ENCODE measurements at places on chromosomes 7 and 10.

DNA sequence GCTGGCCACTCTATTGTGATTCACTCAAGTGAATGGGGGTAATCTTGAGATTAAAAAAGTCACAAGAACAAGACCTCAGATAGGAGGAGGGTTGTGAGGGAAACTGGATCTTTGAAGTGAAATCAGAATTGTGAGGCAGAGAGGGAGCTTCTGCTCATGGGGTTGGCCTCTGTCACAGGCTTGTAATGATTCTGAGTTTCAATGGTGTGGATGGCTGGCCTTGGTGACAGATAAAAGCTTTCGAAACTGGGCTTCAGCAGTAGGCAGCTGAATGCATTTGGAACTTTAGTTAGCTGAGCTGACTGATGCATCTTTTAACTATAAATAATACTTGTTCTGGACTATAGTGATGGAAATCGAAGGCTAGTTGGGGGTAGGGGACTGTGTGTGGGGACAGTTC is 12.2 kb downstream of the TAS2R60 start:
- no peak for DNase-seq

- DNase-seq, result no peak
These were observed 43.3 kb downstream of the NRAP start for GRCh38 chr10:113620511-113620910.

DNA sequence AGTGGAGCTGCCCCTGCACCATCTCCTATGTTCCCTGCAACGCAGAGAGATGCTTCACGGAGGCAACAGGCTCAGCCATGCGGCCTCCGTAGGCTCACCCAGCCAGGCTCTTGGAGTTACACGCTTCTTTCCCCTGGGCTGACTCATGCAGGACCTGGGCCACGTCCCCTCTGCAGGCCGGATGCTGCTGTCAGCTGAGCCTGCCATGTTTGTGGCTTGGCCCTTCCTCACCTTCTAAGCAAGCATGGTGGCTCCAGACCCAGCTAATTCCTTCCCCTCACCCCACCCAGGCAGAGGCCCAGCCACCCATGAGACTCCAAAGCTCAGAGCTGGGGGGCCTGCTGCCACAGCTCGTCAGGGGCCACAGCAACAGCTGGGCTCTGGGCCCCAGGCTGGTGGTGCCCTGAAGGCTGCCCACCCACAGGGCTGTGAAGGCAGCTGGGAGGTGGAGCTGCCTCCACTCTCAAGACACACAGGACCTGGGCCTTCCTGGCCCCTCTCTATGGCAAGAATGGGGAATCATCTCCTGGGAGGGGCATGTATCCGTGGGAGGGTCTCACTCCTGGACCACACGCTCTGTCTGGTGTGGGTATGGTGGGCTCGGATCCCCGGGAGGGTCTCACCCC is 219.6 kb downstream of the ELFN1 start:
- peak; percentile 72 for DNase-seq

DNA sequence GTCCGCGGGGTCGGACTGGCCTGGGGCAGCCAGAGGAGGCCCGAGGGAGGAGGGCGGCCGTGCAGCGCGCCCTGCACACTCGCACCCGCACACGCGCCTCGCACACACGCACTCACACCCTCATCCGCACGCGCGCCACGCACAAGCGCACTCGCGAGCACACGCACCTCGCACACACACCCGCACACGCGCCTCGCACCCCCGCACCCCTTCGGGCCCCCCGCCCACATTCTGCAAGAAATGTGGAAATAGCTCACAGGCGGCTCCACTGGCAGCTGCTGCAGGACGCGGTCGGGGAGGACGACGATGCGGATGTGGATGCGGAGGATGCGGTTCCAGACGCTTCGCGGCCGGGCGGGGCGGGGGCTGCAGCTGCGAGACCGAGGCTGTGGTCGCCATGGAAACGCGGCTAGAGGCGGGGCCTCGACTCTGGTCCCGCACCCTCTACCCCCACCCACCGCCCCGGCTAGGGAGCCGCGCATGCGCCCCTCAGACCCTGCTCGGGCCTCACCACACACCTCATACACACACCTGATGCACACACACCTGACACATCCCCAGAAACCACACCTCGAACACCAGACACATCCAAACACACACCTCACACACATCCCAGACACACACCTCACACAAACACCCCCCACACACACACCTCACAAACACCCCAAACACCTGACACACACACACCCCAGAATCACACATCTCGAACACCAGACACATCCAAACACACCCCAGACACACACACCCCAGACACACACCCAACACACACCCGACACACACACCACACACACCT is at the start of gene CALY:
TSS of gene CALY (minus strand) at position 320 of the 793 bp plus-strand sequence. CDS start 7,907 bp downstream, outside the sequence.
- DNase-seq, result no peak

DNA sequence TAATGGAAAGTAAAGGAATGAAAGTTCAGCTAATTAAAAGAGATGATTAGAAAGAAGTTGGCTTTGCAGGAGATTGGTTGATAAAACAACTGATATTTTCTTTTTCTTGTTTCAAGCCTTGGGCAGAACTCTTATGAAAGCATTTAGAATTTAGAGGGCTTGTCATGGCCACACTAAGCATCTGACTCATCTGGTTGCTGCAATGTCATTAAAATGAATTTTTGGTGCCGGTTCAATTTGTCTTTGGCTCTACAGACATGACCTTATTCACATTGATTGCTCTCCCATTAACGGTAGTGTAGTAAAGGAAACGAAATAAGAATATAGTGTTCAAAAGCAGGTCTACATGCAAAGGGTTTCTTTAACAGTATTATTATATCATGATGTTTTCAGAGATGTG is 1012.4 kb upstream of the C7orf33 start:
- DNase-seq, result peak; percentile 28

GRCh38 chr7:46432708-46433107 is 511.6 kb upstream of the IGFBP3 start:
- peak; percentile 92 for DNase-seq

- no peak for DNase-seq
These were observed 38.0 kb upstream of the INSYN2A start for GRCh38 chr10:127234306-127234800.

- DNase-seq, result peak; percentile 80
These were observed 75.2 kb downstream of the PARD3 start for GRCh38 chr10:34739915-34740314.

DNA sequence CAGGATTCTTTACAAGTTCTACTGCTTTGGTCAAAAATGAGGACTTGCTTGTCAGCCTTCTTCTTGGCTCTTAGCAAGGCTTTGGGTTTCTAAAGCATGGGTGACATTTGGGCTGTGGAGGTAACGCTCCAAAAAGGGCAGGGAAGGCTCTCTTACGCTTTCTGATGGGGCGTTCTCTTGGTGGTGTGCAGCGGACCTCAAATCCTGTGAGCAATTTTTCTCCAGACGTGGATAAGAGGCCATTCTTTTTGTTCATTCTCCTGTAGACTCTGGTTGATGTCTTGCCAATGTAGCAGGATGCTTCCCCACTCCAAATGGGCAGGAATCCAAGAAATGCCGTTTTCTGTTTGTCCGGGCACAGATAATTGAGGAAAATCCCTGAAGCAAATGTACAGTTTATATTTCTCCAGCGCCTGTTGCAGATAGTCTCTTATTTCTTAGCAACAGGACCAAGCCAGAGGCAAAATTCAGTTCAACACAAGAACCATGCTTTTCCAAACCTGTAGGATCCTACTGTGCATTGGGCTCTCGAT is 138.4 kb upstream of the NFE2L3 start:
- DNase-seq, result no peak

- no peak for DNase-seq
These were observed 129.9 kb downstream of the NOC3L start for GRCh38 chr10:94232711-94233383.

DNA sequence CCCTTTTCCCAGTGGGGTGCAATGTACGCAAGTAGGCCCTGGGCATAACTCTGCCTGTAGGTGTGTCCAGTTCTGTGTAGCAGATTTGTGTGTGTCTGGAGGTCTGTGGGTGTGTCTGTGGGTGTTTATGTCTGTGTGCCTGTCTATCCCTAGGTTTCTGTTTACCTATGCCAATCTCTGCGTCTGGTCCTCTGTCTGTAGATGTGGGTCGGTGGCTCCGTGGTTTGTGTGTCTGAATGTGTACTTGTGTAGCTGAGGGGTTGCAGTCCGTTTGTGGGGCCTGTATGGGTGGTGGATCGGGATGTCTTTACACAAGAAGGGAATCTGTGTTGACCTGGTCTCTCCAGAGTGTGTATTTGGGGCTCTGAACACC is 932 bp downstream of the NYAP1 start:
- DNase-seq, result no peak

DNA sequence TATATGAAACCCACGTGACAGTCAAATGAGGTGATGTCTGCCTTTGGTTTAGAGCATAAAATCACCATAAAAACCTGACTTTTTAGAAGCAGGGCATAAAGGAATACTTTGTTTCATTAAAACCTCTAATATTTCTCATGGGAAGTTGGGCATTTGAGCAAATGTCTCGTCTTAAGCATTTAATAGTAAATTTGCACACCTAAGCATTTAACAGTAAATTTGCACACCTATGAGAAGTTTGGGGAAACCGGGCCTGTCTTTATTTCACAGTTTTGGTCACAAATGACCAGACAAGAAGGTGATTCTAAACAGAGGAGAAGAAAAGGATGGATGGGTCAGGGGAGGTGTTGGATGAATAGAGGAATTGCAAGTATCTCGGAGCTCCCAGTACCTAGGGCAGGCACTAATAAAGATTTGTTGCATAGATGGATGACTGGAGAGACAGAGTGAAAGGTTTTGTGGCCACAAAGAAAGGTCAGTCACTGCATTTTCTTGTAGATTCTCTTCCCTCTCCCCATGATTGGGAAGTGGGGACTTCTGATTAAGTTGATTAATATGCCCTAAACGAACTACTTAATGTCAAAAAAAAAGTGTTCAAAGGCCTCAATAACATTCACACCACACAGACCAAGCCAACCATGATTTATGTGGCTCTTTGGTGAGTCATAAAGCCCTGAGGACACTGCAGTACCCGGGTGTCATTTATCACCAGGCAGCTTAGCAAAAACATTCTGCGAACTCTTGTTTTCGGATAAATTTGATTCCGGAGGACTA is 158.2 kb downstream of the SPAG6 start:
- DNase-seq, result no peak

GRCh38 chr10:68153473-68154210 is 44.4 kb downstream of the MYPN start:
- peak; percentile 100 for DNase-seq

GRCh38 chr7:31051598-31052486 is at the start of gene ADCYAP1R1:
Gene ADCYAP1R1 (plus strand): TSS chr7:31052308. CDS start chr7:31063265, 10,957 bp downstream.
- DNase-seq, result no peak

DNA sequence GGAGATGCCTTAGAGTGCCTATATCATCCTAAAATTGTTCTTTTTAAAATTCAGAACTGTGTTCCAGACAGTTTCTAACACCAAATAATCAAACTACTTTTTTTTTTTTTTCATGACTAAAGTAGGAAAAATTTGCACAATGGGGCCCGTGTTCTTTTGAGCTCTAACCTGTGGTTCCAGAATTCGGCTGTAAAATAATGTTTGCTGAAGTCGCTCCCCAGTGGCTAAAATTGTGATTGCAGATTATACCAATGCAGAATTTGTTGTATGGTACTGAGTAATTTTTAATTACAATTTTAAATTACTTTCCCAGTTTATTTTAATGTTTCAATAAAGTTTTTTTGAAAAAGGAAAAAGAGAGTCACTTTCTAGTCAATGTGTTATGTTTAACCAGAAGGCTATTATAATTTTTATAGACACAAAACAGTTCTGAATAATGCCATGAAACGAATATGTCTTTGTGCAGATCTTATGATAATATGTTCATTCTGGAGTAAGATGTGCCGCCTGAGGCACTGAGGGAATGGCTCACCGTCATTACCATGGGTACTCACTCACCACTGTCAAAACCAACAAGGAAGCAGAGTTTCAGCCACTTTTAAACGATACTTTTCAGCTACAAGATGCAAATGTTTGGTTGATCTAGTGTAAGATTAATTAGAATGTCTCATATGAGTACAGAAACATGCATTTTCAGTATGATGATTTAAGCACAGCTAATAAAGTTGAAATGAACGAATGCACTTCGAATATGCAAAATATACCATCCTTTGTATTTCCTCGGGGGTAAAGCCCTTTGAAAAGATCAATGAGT is 173.6 kb downstream of the PRKCQ start:
- DNase-seq, result peak; percentile 46

GRCh38 chr10:78703593-78703992 is 365.2 kb upstream of the ZMIZ1 start:
- no peak for DNase-seq

DNA sequence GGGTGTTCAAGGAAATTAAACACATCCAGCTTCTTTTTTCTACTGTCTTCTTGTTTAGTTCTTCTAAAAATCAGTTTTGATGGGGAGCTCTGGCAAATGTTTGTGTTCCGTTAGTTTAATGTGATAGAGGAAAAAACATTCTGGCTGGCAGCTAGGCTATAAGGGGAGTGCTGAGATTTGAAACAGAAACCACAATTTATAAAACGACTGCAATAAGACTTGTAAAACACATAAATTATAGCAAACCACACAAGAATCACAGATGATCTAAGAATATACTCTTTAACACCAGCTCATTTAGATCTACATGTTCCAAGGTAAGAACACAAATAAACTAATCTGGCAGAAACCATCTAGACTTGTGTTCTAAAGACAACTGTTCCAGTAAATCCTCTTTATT is 425.5 kb downstream of the CNTNAP2 start:
- DNase-seq, result no peak

DNA sequence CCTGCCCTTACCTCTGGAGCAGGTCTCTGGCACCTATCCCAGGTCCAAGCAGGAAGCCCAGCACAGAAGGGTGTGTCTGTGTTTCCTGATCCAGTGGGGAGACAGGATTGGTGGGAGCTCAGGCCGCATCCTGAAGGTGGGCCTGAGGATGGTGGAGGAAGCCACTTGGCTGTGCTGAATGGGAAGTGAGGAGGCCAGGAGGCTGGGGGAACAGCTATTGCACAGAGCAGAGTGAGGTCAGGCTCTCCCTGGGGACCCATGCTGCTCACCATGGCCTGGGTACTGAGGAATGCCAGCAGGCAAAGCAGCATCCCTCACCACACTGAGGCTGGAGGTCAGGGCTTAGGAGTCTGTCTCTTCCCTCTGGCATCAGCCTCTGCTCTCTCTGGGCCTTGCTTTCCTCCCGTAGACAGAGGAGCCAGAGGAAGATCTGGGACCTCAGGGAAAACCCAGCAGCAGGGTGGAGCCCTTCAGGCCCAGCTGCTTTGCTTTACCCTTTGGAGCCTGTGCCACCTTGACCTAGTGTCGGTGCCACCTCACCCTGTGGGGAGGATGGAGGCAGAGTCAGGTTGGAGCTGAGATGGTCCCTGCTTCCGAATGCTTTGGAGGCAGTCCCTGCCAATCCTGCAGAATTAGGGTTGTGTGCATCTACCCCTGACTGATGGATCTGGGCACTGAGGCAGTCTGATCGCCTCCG is 39.0 kb downstream of the CDH23 start:
- peak; percentile 5 for DNase-seq

- DNase-seq, result peak; percentile 49
These were observed 210.1 kb upstream of the STK17A start for GRCh38 chr7:43372676-43373355.

GRCh38 chr10:3570131-3570729 is 214.8 kb downstream of the KLF6 start:
- DNase-seq, result no peak

GRCh38 chr10:89837165-89838043 is 136.0 kb downstream of the KIF20B start:
- peak; percentile 16 for DNase-seq

Measured in fibroblast of mammary gland (primary cell).